Activated naive CD8-positive, alpha-beta T cell treated with anti-CD3 and anti-CD28 coated beads for 36 hours (primary cell): ENCODE measurements at places on chromosomes 4 and X.

- peak overlapping the region; percentile 99 for H3K27ac ChIP-seq
- peaks cover 22% of the 10 kb centered on the region for H3K36me3 ChIP-seq
- no peaks in the 10 kb centered on the region for H3K27me3 ChIP-seq
- H3K4me1 ChIP-seq = peaks cover 29% of the 10 kb centered on the region
- peak; percentile 7 for DNase-seq
- peak overlapping the region; percentile 98 for H3K4me3 ChIP-seq
Measured at GRCh38 chrX:71367396-71367795, 1.2 kb downstream of the TAF1 start.

GRCh38 chr4:4578981-4579380 lies 37.1 kb upstream of the STX18 start:
- H3K4me3 ChIP-seq = no peak overlapping the region
- DNase-seq = no peak
- peaks cover 15% of the 10 kb centered on the region for H3K36me3 ChIP-seq

DNA sequence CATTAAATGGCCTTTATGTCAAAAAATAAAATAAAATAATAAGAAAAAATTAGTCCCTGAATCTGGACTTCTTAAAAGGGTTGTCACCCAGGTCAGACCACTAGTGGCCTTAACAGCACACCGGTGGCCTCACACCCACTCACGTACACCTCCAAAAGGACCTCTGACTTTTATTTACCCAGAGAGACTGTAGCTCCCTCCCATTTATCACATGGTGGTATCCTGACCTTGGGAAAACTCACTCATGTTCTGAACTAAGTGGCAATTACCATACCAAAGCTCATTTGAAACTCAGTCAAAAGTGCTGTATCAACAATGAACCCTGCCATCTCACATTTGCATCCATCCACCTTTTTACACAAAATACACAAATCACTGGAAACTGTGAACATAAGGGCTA lies 53.1 kb upstream of the MAP3K15 start:
- H3K36me3 ChIP-seq = peaks cover 24% of the 10 kb centered on the region
- peaks cover 27% of the 10 kb centered on the region for H3K4me1 ChIP-seq
- DNase-seq = no peak
- no peaks in the 10 kb centered on the region for H3K27me3 ChIP-seq
- H3K27ac ChIP-seq = no peak overlapping the region
- no peak overlapping the region for H3K4me3 ChIP-seq

DNA sequence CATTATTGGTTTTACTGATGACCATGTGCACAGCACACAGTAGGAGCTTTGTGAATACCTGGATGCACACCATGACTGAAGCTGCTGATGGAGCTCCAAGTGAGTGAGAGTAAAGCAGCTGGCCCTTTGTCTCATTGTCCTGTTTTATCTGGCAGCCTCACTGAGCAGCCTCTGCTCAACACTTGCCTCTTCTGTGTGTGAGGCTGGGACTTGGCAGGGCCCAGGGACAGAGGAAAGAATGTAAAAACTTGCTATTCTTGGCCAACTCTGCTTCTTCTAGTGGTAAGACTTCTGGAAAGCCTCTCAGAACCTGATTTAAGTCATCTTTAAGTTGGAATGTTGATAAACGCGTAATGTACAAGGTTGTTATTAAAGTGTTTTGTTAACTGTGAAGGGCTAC lies 61.4 kb downstream of the BEX1 start:
- H3K27me3 ChIP-seq = no peaks in the 10 kb centered on the region
- DNase-seq = no peak
- H3K36me3 ChIP-seq = no peaks in the 10 kb centered on the region
- H3K4me1 ChIP-seq = no peaks in the 10 kb centered on the region
- H3K27ac ChIP-seq = no peak overlapping the region
- H3K4me3 ChIP-seq = no peak overlapping the region

GRCh38 chr4:42363614-42364013 lies 33.7 kb upstream of the SHISA3 start:
- no peak overlapping the region for H3K4me3 ChIP-seq
- H3K27ac ChIP-seq = no peak overlapping the region
- DNase-seq = no peak
- peaks cover 8% of the 10 kb centered on the region for H3K27me3 ChIP-seq
- H3K4me1 ChIP-seq = no peaks in the 10 kb centered on the region
- no peaks in the 10 kb centered on the region for H3K36me3 ChIP-seq

- H3K27me3 ChIP-seq = peaks cover 12% of the 10 kb centered on the region
- DNase-seq = no peak
- H3K4me3 ChIP-seq = peak overlapping the region; percentile 89
Measured at GRCh38 chrX:12972243-12972642, 2.7 kb upstream of the TMSB4X start.

DNA sequence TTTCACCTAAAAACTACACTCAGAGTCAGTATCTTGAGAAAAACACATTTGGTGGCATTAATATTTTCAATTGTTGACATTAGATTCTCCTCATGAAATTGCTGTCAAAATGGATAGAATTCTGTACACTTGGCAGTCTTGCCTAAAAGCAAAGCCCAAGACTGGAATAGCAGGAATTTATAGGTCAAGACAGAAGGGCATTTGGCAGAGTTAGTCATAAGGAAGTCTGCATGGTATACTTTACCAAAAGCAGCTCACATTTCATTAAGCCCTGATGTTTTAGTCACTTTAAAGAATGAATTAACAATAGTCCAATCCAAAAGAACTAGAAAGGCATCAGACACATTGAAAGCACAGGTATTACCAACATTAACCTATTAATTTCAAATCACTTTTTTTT lies 7.1 kb downstream of the CCDC160 start:
- no peak overlapping the region for H3K27ac ChIP-seq
- H3K36me3 ChIP-seq = no peaks in the 10 kb centered on the region
- H3K27me3 ChIP-seq = peaks cover 14% of the 10 kb centered on the region
- no peak for DNase-seq
- peaks cover 9% of the 10 kb centered on the region for H3K4me1 ChIP-seq

- no peaks in the 10 kb centered on the region for H3K36me3 ChIP-seq
- no peak overlapping the region for H3K27ac ChIP-seq
- H3K4me3 ChIP-seq = no peak overlapping the region
- H3K4me1 ChIP-seq = no peaks in the 10 kb centered on the region
- DNase-seq = no peak
Measured at GRCh38 chr4:149823769-149824221, 8.2 kb upstream of the IQCM start.

GRCh38 chrX:96389281-96390047 lies 295.2 kb upstream of the DIAPH2 start:
- no peaks in the 10 kb centered on the region for H3K4me1 ChIP-seq
- H3K27ac ChIP-seq = no peak overlapping the region
- no peak overlapping the region for H3K4me3 ChIP-seq
- H3K27me3 ChIP-seq = no peaks in the 10 kb centered on the region

GRCh38 chr4:118989098-118990080 lies 100.7 kb downstream of the SYNPO2 start:
- H3K27me3 ChIP-seq = no peaks in the 10 kb centered on the region
- DNase-seq = no peak
- no peak overlapping the region for H3K4me3 ChIP-seq
- no peak overlapping the region for H3K27ac ChIP-seq
- H3K36me3 ChIP-seq = no peaks in the 10 kb centered on the region
- no peaks in the 10 kb centered on the region for H3K4me1 ChIP-seq

GRCh38 chr4:48490012-48490679 lies at the start of gene ZAR1:
TSS of gene ZAR1 (plus strand) at chr4:48490252. CDS start at chr4:48490292, 40 bp downstream.
- H3K27me3 ChIP-seq = peaks cover 51% of the 10 kb centered on the region
- H3K27ac ChIP-seq = no peak within 1 kb of the TSS
- no peaks in the 10 kb centered on the region for H3K36me3 ChIP-seq
- DNase-seq = peak; percentile 21
- no peaks in the 10 kb centered on the region for H3K4me1 ChIP-seq
- H3K4me3 ChIP-seq = peak within 1 kb of the TSS; percentile 56

DNA sequence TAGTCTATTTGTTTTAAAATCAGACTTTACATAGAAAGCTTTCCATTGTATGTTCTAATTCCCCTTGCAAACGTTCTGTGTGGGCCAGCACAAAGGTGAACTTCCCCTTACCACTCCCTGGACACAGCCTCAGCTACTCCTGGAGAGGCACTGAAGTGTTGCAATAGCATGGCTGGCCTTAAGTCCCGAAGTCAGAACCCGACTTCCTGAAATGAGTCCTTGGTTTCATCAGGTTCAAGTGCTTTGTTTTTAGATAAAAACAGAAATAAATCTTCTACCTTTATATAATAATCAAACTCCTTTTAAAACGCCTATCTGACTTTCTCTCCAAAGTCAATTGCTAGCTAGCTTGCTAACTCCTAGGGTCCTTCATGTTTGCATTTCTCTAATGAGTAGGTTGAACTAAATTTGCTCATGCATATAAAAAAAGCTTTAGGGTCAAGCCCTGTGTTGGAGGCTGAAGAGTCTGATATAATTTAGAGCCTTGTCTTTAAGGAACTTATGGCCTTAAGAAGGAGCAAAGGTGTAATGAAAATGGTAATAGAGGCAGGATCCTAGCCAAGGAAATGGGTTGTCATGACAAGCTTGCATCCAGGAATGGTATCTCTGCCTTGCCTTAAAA lies 9.0 kb downstream of the BMP3 start:
- H3K27me3 ChIP-seq = peaks cover 12% of the 10 kb centered on the region
- H3K36me3 ChIP-seq = no peaks in the 10 kb centered on the region
- no peak overlapping the region for H3K4me3 ChIP-seq
- H3K27ac ChIP-seq = no peak overlapping the region
- DNase-seq = no peak
- H3K4me1 ChIP-seq = no peaks in the 10 kb centered on the region

GRCh38 chrX:56978172-56978571 lies 17.2 kb downstream of the SPIN3 start:
- DNase-seq = peak; percentile 7
- H3K36me3 ChIP-seq = peaks cover 5% of the 10 kb centered on the region
- H3K27me3 ChIP-seq = no peaks in the 10 kb centered on the region
- no peaks in the 10 kb centered on the region for H3K4me1 ChIP-seq

GRCh38 chr4:41408859-41409593 lies 128.9 kb upstream of the LIMCH1 start:
- H3K4me1 ChIP-seq = no peaks in the 10 kb centered on the region
- H3K27me3 ChIP-seq = peaks cover 8% of the 10 kb centered on the region
- no peak overlapping the region for H3K27ac ChIP-seq
- no peaks in the 10 kb centered on the region for H3K36me3 ChIP-seq
- H3K4me3 ChIP-seq = no peak overlapping the region

- H3K27ac ChIP-seq = no peak overlapping the region
- H3K27me3 ChIP-seq = peaks cover 11% of the 10 kb centered on the region
- no peaks in the 10 kb centered on the region for H3K4me1 ChIP-seq
- H3K4me3 ChIP-seq = no peak overlapping the region
- H3K36me3 ChIP-seq = no peaks in the 10 kb centered on the region
- DNase-seq = no peak
Measured at GRCh38 chr4:150007512-150007911, 70.7 kb upstream of the DCLK2 start.

- peaks cover 4% of the 10 kb centered on the region for H3K27me3 ChIP-seq
- H3K4me3 ChIP-seq = no peak overlapping the region
- no peak for DNase-seq
Measured at GRCh38 chr4:23697001-23697528, 192.8 kb downstream of the PPARGC1A start.

DNA sequence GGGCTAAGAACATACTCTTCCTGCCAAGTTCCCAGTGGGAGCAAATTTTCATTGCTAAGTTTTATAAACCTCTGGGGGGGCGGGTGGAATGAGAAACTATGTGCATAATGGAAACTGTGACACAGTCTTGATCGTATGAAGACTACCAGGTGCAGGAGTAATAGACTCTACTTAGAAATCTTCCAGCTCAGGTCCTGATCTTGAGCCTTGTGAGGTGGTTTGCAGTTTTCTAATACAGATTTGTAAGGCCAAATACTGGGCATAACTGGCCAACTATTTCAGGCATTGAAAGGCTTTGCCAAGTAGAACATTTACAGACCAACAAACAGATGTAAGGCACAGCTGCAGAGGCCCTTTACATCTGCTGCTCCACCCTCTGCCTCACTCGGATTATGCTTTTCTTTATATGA lies 89.7 kb upstream of the CBR4 start:
- no peak overlapping the region for H3K4me3 ChIP-seq
- no peak overlapping the region for H3K27ac ChIP-seq
- H3K36me3 ChIP-seq = no peaks in the 10 kb centered on the region
- no peak for DNase-seq

- peaks cover 50% of the 10 kb centered on the region for H3K4me1 ChIP-seq
- H3K36me3 ChIP-seq = peaks cover 11% of the 10 kb centered on the region
- H3K27ac ChIP-seq = no peak overlapping the region
- peak overlapping the region; percentile 92 for H3K4me3 ChIP-seq
- peak; percentile 58 for DNase-seq
Measured at GRCh38 chr4:112515198-112516065, 548 bp downstream of the NEUROG2 start.

GRCh38 chr4:152514356-152514755 lies 21.5 kb downstream of the FBXW7 start:
- H3K4me1 ChIP-seq = peaks cover 49% of the 10 kb centered on the region
- H3K27ac ChIP-seq = no peak overlapping the region

- H3K4me3 ChIP-seq = no peak overlapping the region
- no peaks in the 10 kb centered on the region for H3K36me3 ChIP-seq
- peaks cover 53% of the 10 kb centered on the region for H3K27me3 ChIP-seq
Measured at GRCh38 chrX:137432609-137433008, 133.3 kb upstream of the ZIC3 start.

- H3K27me3 ChIP-seq = no peaks in the 10 kb centered on the region
- H3K4me1 ChIP-seq = no peaks in the 10 kb centered on the region
- no peak overlapping the region for H3K4me3 ChIP-seq
- H3K27ac ChIP-seq = no peak overlapping the region
Measured at GRCh38 chr4:75919920-75920319, 17.7 kb upstream of the PPEF2 start.

DNA sequence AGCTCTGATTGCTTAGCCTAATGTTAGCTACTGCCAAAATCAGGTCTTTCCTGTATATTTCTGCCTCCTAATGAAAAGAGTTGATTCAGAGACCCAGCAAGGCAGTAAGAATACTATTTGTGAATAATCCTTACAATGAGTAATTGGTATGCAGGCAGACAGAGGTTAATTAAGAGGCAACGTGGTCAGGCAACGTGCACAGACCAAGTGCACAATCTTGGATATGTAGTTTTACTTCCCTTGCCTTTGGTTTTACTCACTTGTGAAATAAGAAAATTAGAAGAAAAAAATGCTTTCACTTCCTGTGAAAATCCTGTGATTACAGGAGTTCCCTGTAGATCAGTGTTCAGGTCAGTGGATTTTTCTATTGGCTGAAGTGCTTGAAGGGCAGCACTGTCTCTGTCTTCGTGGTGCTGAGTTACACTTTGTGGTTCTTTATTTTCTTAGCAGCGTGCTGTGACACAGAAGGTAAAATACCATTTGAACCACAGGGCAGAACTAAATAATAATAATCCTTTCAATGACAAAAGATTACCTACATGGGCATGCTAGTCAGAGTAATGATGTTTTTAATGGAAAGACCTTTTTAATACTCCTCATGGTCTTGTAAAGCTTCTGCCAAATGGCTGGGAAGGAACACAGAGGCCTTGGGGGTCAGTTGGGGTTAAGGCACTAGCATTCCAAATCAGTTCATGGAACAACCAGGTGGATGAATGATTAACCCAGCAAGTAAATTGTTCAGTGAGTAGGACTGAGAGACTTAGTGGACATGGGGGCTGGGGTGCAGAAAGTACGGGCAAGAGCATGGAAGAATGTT lies 430.9 kb downstream of the MAPK10 start:
- H3K4me1 ChIP-seq = peaks cover 12% of the 10 kb centered on the region
- no peaks in the 10 kb centered on the region for H3K36me3 ChIP-seq
- H3K4me3 ChIP-seq = no peak overlapping the region
- H3K27me3 ChIP-seq = peaks cover 15% of the 10 kb centered on the region
- H3K27ac ChIP-seq = no peak overlapping the region

GRCh38 chrX:136310411-136310810 lies 9.6 kb downstream of the ADGRG4 start:
- no peak for DNase-seq
- no peak overlapping the region for H3K4me3 ChIP-seq
- no peak overlapping the region for H3K27ac ChIP-seq
- H3K27me3 ChIP-seq = no peaks in the 10 kb centered on the region

GRCh38 chr4:119559044-119559647 lies 69.5 kb downstream of the PDE5A start:
- H3K36me3 ChIP-seq = peaks cover under 1% of the 10 kb centered on the region
- H3K27ac ChIP-seq = no peak overlapping the region
- DNase-seq = no peak
